NCI-H2081 treated with DMSO at 0.1 percent for 48 hours (cell line): ENCODE measurements at places on chromosomes 1 and 21.

GRCh38 chr1:230057681-230058565, 9.1 kb upstream of the GALNT2 start:
- DNase-seq = no peak

GRCh38 chr1:224700918-224701531, 84.9 kb downstream of the CNIH3 start:
- no peak for DNase-seq

- DNase-seq = no peak
These were observed 38.2 kb downstream of the ZBTB17 start for GRCh38 chr1:15937706-15938168.

DNA sequence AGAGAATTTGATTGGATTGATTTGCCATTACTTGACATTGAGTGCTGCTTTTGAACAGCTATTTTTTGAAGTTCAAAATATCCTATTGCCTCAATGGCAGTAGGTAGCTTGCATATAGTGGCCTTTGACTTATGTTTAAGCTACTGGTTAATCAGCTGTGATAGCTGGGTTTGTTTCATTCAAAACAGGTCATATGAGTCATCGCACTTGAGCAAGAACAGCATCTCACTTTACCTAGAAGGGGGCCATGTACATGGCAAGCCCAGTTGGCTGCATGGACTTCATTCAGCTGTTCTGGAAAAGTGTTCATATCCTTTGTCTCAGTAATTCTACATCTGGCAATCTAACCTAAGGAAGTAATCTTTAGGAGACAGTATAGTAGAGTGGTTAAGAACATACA, 29.0 kb upstream of the ARID1A start:
- no peak for DNase-seq

DNA sequence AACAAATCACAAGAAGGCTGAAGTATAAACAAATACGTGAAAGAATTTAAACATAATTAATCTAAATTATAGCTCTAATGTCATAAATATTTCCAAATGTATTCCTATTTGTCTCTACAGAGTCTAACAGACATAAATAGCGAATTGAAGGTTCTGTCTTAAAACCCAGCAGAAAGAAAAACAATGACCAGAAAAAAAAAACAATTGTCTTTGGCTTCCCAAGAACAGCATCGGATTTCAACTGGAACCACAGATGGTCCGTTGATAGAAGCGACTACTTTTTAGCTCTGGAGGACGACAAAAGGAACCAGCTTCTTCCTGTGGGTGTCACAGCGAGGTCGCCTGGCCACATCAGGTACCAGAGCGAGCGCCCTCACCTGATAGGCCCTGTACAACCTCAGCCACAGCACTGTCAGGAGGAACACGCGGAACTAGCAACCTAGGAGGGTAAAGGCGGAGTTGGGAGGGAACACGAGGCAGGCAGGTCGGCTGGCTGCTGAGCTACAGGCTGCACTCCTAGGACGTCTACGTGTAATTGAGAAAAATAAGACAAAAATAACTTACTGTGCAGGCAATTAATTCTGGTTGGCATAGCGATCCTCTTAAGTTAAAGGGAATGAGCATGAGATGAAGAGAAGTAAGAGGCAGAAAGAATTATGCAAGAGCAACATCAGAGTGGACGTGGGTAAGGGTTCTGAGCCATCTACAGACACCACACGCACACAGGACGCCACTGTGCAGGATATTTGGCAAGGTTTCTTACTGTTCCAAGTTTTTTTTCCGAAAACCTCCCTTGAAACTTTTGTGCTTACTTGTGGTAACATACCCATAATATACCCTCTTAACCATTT, 16.7 kb upstream of the PRDM15 start:
- DNase-seq = no peak

- DNase-seq = no peak
These were observed 5.2 kb upstream of the FAM89A start for GRCh38 chr1:231045286-231045685.

GRCh38 chr1:164560121-164560541, 1.1 kb downstream of the PBX1 start:
- no peak for DNase-seq

DNA sequence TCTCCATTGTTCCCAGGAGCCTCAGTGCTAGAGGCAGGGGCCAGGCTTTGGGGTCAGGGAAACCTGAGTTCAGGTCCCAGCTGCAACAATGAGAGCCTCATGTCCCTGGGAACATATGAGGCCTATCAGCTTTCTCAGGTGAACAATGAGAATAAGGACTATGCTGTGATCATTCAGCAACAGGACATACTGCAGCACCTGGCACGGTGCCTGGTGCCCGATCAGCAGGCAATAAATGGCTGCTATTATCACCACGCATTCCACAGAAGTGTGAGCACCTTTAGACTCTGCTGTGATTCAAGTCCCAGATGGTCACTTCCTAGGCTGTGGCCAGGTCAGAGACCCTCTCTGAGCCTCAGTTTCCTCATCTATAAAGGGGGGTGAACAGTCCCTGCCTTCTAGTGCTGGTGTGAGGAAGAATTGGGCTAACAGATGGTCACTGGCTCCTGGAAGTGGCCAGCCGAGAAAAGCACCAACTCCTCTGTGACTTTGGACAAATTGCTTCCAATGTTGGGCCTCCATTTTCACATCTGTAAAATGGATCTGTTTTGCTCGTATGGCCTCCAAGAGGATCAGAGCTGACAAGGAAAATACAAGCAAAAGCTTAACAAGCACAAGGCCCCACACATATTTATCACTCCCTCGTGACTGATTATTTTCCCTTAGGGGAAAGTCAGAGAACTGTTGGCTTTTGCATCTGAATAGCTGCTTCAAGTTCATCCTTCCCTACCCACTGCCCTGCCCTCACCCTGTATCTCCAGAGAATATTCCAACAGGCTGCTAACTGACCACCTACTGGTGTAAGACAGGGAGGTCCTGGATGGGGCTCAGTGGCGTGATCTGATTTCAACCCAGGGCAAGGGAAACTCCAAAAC, 1.1 kb downstream of the SLC5A9 start:
- no peak for DNase-seq

GRCh38 chr1:35047188-35047858, 15.6 kb upstream of the ZMYM6 start:
- no peak for DNase-seq
